Thoracic aorta (tissue), 2 donors: ENCODE measurements at places on chromosomes 16 and 17.

DNA sequence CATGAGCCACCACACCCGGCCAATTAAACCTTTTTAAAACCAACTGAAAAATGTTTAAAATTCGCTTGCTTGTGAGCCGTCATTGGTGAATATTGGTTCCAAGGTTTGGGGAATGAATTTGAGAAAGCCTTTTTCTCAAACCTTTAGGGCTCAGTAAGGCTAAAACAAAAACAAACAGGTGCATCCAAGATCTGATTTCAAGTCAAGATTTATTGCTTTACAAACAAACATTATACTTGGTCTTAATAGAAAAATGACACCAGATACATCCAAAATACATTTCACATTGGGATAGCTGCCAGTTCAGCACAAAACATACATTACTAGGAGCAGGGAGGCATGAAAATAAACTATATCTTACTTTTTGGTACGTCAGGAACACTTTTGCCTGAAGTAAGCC is 5.4 kb downstream of the C17orf58 start:
- no peak for DNase-seq

GRCh38 chr17:6648181-6648580 is 3.2 kb downstream of the MED31 start:
- DNase-seq = no peak

GRCh38 chr16:72788269-72788809 is 259.6 kb downstream of the ZFHX3 start:
- no peak for DNase-seq

DNA sequence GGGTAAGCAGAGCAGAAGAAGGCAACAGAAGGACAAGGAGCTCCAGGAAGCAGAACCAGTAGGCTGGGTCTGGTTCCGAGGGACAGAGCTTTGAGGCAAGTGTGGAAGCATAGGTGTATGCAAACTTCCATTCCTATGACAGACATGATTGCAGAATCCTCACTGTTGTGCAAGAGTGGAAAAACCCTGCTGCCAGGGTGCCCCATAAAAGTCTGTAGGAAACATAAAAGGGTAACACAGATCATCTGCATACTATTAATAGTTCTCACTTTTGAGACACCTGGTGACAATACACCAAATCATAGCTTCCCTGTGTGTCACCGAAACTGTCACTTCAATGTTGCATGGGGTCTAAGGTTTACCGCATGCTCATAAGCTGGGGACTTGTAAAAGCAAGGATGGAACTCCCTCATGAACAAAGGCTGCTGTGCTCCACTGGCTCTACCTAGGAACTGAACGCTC is 39.7 kb downstream of the ARHGAP17 start:
- DNase-seq = no peak
